NCI-H1092 (cell line): ENCODE measurements at places on chromosomes 3 and 15.
A peak's percentile ranks its signal among the peaks of the same experiment; 100 is the strongest.

GRCh38 chr15:101000271-101000681, 81.1 kb downstream of the LRRK1 start:
- DNase-seq: no peak

DNA sequence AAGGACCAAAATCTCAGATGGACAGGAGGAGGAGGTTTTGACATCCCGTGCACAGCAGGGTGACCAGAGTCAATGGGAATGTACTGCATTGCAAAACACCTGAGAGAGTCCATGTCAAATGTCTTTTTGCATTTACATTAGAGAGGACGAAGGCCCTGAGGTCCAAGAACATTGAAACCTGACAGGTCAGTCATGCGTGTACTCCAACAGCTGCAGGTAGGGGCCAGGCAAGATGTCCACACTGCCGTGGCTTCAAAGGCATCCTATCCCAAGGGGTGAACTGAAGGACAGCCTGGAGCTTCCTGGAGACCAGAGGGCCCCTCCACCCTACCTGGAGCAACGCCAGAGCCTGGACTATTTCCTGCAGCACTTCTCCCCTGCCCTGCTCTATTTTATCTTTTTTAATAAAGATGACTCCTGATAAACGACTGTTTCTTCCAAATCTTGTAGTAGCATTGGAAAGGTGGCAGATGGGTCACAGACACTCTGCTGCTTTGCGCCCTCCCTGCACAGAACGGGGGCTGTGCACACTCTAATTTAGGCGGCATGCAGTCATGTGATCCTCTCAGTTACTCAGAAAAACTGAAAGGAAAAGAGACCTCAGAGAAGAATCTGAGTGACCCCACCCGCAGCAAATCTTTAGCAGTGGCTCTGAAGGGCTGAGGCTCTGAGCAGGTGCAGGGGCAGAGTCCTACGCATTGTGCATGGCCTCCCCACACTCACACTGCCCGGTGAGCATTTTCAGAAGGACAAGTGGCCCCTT, 68.2 kb downstream of the HMCES start:
- no peak for DNase-seq

- no peak for DNase-seq
Measured at GRCh38 chr3:57382933-57383332, 90.4 kb upstream of the ASB14 start.

GRCh38 chr3:106008766-106009165, 140.0 kb upstream of the CBLB start:
- DNase-seq: no peak

GRCh38 chr15:77033729-77034671, 36.9 kb downstream of the TSPAN3 start:
- DNase-seq: no peak

- DNase-seq: no peak
Measured at GRCh38 chr3:2856138-2857133, 253.7 kb downstream of the IL5RA start.

DNA sequence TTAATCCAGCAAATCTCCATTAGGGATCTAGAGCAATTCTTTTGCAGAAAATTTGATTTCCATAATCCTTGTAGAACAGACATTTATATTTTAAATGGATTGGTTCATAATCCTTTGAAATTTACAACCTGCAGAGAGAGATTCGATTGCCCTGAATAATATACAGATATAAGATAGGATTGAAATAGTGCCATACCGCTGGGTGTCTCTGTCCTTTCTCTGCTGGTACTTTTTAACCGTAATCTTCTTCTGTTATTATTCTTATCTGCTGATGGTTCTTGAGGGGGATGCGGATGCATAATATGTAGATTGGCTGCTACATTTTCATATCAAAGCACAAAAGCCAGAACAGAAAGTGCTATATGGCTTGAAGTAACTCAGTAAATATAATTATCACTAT, 182.2 kb downstream of the CFAP20DC start:
- DNase-seq: no peak

DNA sequence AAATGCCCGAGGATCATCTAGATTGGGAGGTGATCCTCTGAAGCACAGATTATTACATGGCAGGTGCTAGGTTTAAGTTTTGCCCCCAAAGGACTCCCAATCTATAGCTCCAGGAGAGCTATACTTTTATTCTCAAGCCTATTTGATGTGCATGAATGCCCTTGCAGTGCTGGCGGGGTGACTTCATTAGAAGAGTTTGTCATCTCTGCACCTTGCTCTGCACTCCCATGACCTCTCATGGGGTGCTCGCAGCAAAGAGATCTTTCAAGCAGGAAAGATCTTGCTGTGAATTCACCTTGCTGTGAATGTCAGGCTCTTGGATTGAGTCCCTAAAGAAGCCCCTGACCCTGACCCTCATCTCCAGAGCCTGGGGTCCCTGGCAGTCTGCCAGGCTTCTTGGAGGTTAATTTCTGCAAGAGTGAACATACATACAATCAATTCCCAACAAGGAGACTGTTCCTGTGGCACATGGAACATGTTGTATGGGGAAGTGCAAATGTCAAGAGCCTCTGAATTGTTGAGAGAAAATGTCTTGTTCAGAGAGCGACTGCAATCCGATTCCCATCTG, 45.9 kb downstream of the FAM43A start:
- no peak for DNase-seq

DNA sequence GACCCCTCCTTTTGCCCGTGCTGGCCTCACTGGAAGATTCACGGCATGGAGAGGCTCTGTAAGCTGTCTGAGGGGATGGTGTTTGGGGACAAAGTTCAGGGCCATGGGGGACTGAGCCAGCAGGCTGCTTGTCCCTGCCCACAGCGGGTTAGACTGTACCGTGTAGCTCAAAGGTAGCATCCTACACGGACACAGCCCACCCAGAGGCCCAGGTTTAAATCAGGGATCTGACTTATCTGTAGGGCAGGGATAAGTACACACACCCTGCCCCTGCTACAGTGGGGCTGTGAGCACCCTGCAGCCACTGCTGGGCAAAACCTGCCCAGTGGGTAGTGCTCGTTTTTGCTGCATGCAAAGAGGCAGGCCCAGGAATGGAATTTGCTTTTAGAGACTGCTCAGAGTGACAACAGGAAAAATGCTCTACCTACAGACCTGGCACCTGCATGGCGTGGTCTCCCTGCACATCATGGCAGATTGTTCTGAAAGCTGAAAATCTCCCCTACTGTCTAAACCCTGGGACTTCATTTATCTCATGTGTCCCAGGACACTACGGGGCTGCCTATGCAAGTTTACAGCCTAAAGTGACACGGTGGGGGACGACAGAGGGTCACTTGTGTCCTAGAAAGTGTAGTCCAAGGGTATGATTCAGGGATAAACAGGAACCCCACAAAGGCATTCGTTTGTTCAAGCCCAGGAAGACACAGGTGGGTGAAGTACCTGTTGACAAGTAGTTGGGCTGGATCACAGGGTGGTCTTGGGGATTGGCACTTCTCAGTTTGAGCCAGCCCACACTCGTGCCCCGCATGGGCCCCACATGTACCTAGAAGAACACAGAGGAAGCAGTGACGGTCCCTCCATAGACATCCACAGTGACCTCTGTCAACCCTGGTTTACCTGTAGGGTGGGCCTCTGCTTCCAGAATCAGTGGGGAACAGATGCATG, 27.7 kb downstream of the CHDH start:
- DNase-seq: no peak

GRCh38 chr3:113548501-113548900, 16.1 kb downstream of the SIDT1 start:
- DNase-seq: no peak

DNA sequence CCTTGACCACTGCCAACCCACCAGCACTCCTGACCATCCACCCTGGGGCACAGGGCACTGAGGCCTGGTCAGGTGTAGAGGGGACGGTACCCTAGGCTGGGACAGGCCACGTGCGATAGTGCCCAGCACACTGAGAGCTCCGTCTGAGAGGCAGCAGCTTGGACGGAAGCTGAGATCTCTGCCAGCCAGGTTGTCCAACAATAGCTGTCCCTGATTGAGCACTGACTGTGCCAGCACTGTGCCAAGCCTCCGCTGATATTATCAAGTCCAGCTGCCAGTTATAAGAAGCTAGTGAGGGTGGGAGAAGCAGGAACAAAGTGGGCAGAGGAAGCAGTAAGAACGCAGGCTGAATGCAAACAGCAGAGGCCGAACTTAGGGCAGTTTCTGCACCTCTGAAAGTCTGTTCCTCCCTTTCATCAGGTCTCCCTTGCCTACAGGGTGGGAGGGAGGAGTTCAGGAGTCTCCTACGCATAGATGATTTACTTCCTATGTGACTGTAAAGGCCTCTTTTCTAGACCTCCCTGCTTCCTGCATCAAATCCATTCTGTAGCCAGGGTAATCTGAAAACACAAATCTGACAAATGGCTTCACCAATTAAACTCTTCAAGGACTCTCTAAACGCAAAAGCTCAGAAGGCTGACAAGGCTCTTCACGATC, 29.7 kb downstream of the MRPS11 start:
- no peak for DNase-seq

DNA sequence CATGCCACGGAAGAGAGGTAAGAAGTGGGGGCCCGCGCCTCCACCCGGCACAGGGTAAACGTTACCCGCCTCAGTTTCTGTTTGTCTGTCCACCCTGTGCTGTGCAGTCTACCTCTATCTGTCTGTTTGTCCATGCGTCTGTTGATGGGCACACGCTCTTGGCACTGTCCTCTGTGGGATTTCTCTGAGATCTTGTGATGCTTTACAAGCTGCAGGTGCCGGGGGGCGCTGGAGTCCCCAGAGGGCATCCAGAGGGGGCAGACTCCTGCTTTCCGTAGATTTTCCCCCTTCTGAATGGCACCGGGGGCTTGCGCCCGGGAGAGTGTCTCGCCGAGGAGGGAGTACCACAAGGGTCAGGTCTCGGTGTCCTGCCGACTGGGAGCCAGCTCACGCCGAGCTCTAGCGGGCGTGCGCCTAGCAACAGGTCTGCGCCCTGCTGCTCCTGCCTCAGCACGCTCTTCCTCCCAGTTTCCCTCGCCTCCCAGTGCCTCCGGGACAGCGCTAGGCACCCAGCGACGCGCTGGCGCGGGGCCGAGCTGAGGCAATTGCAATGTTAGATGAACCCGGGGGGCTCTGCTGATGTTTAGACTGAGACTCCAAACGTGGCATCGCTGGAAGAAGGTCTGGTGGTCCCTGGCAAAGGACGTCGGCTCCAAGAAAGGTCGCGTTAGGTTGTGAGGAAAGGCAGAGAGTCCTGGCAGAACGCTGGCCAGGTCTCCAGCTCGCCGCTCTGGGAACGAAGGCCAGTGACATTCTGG, 667 bp downstream of the CEMIP start:
- DNase-seq: no peak

DNA sequence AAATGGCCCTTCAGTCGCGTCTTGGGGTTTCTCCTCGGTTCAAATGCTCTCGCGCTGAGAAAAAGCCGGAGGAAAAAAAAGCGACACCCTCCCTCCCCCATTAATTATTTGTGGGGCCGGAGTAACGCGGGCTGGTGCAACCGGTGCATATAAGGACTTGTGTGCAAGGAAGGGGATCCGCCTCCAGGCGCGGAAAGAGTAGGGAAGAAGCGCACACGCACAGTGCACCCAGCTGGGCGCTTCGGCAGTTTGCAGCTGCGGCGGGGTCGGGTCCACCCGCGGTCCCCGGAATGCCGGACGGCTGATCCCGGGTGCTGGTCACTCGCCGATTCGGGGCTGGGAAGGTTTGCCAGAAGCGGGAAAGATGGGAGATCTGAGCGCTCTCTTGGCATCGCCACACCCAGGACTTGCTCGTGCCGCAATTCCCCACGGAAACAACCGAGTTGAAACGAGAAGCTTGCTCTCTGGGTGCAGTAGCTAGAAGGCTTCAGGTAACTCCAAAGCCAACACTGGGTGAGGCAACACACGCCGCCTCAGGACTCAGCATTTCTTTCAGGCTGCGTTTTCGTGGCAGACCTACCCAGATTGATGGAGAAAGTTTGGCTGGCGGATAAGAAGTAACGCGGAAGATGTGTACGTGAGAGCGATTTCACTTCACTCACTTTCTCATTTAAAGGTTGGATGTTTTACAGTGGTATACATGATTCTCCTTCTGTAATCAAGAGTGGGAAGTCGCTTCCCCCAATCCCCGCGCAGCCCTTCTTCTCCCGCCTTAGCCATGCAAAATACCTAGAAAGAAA, 720 bp upstream of the TNIK start:
- DNase-seq: peak; percentile 53

GRCh38 chr15:35736150-35736549, 190.2 kb upstream of the DPH6 start:
- no peak for DNase-seq

DNA sequence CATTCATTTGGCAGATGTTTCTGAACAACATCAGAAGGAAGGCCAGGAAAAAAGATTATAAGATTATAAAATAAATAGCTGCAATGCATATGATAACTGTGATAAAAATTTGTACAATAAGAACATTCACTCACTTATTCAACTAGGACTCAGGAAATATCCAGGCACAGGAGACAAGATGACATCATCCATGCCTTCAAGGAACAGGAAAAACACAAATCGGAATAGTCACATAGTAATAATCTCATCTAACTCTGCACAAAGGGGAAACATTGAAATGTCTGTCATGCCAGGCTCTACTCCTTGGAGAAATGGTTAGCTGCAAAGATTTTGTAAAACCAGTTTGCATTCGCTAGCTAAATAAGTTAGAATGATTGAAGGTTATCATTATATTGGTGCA, 233.5 kb upstream of the AGTR1 start:
- DNase-seq: no peak

DNA sequence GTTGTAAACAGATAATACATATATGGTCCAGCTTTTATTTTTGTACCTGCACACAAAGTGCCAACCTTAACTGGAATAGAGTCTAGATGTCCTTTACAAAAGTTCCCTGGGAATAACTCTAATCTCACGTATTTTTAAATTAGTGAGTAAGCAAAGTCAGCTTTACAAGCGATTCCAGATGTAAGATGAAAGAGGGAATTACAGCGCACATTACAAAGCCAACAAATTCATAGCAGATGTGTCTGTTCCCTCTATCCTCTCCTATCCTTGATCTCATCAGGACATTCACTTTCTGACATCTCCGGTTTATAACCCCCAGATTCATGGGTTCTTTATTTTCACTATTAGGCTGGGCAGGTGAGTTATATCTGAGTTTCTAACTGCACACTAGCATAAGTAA, 406.8 kb upstream of the ZNF385D start:
- no peak for DNase-seq

GRCh38 chr3:179182902-179183301, 34.7 kb downstream of the PIK3CA start:
- no peak for DNase-seq

GRCh38 chr3:13072239-13072599, 1.0 kb downstream of the IQSEC1 start:
- DNase-seq: peak; percentile 62

- no peak for DNase-seq
Measured at GRCh38 chr3:189500798-189501495, 130.2 kb upstream of the TP63 start.

DNA sequence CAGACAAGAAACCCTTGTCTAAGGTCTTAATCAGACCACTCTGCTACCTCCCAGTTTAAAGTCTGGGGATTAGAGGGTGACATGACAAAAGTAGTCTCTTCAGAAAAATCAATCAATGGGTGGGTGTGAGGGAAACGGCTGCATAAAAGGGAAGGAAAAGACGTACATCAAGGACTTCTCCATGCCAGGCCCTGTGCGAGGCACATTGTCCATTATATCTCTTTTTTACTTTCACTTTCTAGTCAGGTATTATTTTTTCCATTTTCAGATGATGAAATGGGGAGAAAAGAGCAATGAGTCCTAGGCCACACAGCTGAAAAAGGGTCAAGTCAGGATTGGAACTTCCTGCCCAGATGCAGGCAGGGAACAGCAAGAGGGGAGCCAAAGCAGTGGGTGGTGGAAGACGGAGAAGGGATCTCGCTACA, 4.6 kb upstream of the CX3CR1 start:
- DNase-seq: no peak
